ENCODE measurements at places on chromosomes 5 and 9. TPM values are rescaled to one million over a fixed set of nuclear protein-coding genes. Genes with fewer than 3 reads are reported as not detected.

Gene PLCXD3
- total RNA-seq, result not detected

DNA sequence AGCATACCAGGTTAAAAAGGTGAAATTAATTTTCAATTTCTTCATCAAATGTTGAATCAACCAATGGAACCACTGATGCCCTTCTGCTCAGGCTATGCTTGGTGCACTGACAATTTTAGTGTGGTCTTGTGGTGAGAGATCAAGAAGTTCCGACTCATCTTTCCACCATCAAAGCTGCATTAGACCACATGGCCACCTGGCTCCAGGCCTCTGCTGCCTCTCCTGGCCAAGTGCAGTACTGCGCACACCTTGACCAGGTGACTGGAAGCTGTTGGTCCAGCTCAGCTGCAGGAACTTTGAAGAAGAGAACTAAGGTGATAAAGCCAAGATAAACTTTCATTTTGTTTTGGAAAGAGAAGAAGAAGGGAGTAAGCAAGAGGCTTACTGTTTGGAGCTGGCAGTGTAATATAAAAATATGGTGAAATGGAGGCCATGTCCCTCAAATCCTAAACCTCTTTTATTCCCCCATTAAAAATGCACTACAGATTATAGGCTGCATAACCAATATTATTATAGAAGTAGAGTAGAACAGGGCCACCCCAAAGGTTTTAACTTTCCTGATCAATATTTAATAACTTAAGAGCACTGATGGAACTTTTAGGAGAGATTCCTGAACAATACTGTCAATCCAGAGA, 315.5 kb upstream of the C9orf72 start:
- no peak for DNase-seq

DNA sequence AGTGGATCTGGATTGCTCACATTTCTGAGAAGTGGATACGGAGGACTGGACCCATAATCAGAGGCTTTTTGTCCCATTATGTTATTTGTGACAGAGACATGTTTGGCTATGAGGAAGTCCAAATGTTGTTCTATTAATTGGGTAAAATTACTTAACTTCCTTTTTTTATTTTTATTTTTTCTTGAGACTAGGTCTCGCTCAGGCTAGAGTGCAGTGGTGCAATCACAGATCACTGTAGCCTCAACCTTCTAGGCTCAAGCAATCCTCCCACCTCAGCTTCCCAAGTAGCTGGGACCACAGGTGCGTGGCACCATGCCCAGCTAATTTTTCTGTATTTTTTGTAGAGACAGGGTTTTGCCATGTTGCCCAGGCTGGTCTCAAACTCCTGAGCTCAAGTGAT, 11.9 kb upstream of the PGGT1B start:
- DNase-seq, result no peak

Gene SLC36A3
- not detected for total RNA-seq

DNA sequence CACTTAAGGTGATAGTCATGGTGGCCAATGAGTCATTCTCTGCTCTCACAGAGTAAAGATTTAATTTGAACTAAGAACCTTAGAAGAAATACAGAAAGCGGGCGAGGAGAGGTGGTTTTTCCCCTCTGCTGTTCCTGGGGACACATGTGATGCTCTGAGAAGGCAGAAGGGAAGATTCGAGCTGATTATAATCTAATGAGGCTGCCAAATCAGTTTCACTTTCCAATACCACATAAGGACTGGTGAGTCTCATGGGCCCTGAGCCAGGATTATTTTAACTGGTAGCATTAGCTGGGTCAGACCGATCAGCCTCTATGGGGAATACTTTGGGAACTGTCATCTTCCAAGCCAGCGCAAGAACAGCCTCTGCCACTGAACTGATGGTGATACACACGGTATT, 116.5 kb downstream of the SLC1A3 start:
- DNase-seq, result no peak

DNA sequence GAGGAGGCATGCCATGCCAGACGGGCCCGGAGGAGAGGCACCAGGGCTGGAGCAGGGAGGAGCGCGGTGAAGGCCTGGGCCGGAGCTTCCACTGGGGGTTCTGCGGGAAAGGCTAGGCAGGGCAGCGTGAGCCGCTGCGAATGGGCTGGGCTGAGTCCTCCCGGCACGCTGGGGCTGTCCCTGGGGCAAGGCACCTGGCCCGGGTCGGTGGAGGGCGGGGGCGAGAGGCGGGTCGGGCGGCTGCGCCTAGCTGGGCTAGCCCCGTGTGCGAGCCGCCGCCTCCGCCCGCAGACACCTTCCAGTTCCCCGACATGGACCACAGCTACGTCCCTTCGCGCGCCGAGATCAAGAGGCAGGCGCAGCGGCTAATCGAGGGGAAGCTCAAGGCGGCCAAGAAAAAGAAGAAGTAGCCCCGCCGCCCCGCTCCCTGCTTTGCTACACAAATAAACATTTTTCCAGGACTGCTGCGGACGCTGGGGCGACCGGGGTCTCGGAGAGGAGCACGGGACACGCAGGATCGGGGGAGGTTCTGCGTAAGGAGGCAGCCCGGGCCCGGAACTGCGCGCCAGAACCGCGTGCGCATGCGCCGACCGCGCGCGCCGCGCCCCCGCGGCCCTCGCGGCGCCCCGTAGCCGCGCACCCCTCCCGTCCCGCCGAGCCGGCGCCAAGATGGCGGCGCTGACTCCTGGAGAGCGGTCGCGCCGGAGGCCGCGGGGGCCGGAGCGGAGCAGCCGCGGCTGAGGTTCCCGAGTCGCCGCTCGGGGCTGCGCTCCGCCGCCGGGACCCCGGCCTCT, at the start of gene RABL6:
Gene RABL6, plus strand, starts transcription at position 668 of the 794 bp plus-strand sequence. CDS start 249 bp downstream, outside the sequence.
- peak; percentile 49 for DNase-seq

Gene PCDHGB6
- 1.1 TPM for total RNA-seq

Gene N4BP3
- total RNA-seq, result 0.02 TPM

GRCh38 chr5:78701795-78702410, 53.3 kb upstream of the LHFPL2 start:
- no peak for DNase-seq

DNA sequence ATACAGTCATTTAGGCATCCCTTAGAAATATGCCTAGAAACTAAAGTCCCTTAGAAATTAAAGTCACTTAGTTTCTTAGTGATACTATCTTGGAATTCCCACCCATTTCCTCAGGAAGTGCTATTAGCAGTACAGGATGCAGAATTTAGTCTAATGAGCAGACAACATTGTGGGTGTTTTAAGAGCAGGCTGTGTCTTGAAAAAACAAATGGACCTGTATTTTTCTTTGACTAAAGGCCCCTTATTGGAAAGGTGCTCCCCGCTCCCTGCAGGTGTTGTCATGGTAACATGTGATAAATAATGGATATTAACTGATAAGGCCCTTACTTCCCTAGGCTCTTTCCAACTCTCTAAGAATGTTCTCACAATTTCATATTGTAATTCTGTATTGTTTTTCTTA, 38.8 kb upstream of the STARD4 start:
- DNase-seq, result no peak

- no peak for DNase-seq
Measured at GRCh38 chr5:123428521-123429220, 5.5 kb upstream of the CEP120 start.

DNA sequence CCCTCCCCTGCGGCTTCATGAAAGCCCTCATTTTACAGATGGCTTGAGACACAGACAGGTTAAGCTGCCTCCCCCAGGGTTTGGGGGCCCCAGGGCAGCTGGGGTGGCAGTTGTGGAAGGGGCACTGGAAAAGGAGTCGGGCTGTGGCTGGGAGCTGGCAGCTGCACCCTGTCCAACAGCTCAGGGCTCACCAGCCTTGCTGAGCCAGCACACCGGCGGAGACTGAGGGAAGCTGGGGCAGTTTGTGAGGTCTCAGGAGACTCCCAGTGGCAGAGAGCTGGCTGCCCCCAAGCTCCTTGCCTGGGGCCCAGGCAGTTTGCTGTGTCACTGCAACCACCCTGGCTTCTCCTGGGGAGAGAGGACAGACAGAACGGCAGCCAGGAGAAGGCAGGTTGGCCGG, 34.8 kb upstream of the RAPGEF1 start:
- no peak for DNase-seq

Gene CARTPT
- total RNA-seq, result not detected

- DNase-seq, result no peak
Measured at GRCh38 chr5:610011-610743, 2.0 kb upstream of the CEP72 start.

Gene FAT2
- total RNA-seq, result not detected

- no peak for DNase-seq
Measured at GRCh38 chr9:5479994-5480694, 29.8 kb downstream of the CD274 start.

Gene ADAMTS12
- total RNA-seq, result 44.7 TPM

Gene CCDC112
- 5.5 TPM for total RNA-seq

- no peak for DNase-seq
Measured at GRCh38 chr9:13166996-13167395, 112.5 kb downstream of the MPDZ start.

Gene TBC1D9B
- total RNA-seq, result 87.6 TPM

- DNase-seq, result no peak
Measured at GRCh38 chr9:95494416-95495371, 22.1 kb downstream of the PTCH1 start.

Gene TEK
- 3.9 TPM for total RNA-seq

Gene TAS2R1
- not detected for total RNA-seq

GRCh38 chr9:84310883-84311282, 29.7 kb downstream of the SLC28A3 start:
- DNase-seq, result no peak

Gene TXNDC8
- not detected for total RNA-seq

Gene MACROH2A1
- total RNA-seq, result 147 TPM

Gene PCDHA2
- not detected for total RNA-seq

DNA sequence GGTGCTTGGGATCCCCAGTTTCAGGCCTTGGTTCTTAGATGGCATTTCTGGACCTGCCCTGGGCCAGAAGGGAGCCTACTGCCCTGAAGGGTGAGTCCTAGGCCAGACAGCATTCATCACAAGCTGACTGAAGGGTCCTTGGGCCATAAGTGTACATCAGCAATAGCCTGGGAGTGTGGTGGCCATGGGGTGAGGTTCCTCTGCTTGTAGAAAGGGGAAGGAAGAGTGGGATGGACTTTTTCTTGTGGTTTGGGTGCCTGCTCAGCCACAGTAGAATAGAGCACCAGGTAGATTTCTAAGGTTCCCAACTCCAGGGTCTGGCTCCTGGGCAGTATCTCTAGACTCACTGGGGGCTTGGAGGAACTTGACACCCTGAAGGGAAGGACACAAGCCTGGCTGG, 95.2 kb upstream of the PHF24 start:
- DNase-seq, result no peak

GRCh38 chr9:90974643-90975245, 173.1 kb downstream of the SYK start:
- DNase-seq, result no peak

DNA sequence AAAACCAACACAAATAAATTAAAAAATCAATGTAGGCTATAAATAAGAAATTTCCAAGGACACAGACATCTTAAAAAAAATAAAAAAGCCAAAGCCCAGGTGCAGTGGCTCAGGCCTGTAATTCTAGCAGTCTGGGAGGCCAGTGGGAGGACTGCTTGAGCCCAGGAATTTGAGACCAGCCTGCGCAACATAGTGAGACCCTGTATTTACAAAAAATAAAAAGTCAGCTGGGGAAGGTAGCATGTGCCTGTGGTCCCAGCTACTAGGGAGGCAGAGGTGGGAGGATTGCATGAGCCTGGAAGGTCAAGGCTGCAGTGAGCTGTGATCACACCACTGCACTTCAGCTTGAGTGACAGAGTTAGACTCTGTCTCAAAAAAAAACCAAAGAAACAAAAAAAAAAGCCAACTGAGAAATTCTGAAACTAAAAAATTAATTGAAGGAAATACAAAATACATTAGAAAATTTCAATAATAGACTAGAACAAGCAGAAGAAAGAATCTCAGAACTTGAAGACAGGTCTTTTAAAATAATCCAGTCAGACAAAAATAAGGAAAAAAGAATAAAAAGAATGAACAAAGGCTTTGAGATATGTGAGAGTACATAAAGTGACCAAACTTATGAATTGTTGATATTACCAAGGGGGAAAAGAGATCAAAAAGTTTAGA, 149.5 kb upstream of the PANK3 start:
- no peak for DNase-seq

DNA sequence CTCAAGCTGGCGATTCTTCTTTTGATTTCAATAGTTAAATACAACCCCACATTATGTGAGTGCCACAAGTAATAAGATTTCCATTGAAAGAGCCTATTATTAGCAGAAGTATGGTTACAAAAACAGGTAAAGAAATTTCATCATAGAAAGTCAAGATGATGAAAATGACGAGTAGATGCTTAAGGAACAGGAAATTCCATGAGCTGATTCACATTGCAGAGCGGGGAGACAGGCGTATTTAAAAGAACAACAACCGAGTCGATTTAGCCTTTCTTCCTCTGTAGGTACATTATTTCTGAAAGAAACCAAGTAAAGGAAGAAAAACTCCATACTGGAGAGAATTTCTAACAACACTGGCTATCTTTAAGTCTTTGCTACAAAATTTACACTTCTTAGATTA, 310.4 kb downstream of the SLF1 start:
- no peak for DNase-seq

- no peak for DNase-seq
Measured at GRCh38 chr9:36292641-36293040, 34.4 kb upstream of the GNE start.

- DNase-seq, result no peak
Measured at GRCh38 chr5:51033215-51033614, 350.0 kb upstream of the ISL1 start.

GRCh38 chr5:13510616-13511015, 433.9 kb downstream of the DNAH5 start:
- DNase-seq, result no peak

DNA sequence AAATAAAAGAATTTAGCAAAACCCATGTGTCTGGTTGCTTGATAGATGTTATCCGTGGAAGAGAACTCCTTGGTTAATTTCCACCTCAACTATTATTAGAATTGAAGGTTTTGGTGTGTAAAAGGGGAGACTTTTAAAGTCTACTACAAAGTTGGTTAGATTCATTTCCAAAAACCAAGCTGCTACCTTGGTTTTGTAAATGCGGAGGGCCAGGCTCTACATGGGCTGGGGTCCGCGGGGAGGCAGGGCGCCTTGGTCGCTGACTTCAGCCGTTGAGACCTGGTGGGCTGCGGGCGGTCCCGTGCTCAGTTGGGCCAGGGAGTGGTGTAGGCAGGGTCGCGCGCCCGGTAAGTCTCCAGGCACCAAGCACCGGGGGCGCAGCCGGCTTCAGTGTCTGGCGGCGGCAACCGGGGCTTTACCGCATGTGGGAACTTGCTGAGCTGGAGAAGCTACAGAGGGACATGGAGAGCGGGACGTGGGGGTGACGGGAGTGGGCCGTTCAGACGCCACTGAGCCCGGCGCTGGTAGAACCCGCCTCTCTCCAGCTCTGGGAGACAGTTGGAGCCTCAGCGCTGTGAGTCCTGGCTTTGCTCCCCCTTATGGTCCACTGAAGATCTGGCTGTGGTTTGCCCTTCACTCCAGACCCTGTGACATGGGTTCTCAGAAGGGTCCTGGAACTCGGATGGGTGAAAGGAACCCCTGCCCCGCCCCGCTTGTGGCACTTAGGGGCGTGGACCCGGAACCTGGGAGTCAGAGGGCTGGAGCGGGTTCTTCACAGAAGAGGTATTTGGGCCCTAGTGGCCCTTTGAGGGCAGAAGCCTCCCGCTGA, 11.8 kb downstream of the NR2F1 start:
- DNase-seq, result no peak

GRCh38 chr5:72508241-72509170, 1.3 kb upstream of the ZNF366 start:
- no peak for DNase-seq
